ENCODE measurements at places on chromosomes 4 and X.
A peak's percentile ranks its signal among the peaks of the same experiment; 100 is the strongest.

GRCh38 chrX:155148724-155149537 is 67.3 kb upstream of the VBP1 start:
- DNase-seq: peak; percentile 18

- no peak for DNase-seq
These were observed 15.2 kb upstream of the GTPBP6 start for GRCh38 chrX:333611-334311.

DNA sequence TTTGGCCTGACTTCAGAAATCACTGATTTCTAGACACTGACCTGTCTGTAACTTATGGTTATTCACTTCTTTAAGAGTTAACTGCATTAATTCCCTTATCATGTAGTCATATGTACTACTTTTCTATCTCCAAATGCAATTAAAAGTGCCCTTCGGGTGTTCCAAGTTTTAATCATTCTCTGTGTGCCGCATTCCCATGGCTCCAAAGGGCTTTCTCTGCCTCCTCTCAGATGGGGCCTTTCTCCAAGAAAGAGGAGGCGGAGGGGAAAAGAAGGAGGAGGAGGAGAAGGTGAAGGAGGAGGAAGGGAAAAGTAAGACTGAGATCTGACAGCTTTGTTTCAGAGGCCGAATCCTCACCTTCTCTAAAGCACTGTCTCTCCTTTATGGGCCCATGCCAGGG is 325.8 kb downstream of the LDB2 start:
- no peak for DNase-seq

GRCh38 chrX:48090123-48090522 is 18.7 kb upstream of the ZNF630 start:
- no peak for DNase-seq

GRCh38 chr4:86100539-86101215 is 259.2 kb downstream of the MAPK10 start:
- DNase-seq: peak; percentile 27

DNA sequence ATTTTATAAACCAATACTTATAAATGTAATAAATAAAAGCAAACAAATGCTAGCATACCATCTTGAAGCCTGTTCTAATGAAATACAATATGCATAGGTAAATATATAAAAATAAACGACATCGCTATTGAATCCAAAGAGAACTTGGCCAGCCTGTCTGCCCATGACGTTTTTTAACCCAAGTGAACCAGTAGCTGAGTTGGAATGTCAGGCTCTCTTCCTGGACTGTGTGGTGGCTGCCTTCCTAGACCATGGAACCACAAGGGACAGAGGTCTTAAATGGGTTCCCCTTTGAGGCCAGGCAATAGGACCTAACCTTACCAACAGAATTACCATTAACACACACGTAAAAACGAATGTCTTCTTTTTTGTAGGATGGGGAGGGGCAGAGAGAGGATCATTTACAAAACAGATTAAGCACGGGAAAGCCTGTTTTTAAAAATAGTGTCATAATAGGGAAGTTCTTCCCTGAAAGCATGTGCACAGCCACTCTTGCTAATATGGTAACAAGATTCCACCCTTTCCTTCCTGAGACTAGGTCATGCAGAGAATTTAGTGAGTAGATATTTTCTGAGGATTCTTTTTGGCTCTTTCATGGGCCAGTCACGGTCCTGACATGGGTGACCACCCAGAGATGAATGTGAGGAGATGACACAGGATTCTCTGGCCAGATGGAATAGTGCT is 69.4 kb upstream of the ACSL1 start:
- DNase-seq: no peak

GRCh38 chr4:42415281-42415680 is 18.0 kb downstream of the SHISA3 start:
- DNase-seq: no peak

GRCh38 chrX:123570011-123570590 is 162.8 kb downstream of the THOC2 start:
- no peak for DNase-seq

DNA sequence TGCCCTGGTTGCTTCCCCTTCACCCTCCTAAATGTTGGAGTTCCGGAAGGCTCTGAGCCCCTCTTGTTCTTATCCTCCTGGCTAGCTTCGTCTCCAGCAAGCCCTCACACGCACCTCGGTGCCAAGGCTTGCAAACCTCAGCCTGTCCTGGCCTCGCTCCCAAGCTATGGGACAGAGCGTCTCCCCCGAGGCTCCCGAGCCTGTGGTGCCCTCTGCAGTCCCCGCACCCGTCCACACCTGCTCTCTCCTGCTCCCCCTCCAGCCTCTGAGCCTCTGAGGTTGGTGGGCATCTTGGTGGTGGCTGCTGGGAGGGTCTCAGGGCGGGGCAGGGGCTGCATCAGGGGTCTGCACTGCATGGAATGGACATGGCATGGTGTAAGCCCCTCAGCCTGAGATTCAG is 63.2 kb downstream of the TRMT44 start:
- DNase-seq: no peak

DNA sequence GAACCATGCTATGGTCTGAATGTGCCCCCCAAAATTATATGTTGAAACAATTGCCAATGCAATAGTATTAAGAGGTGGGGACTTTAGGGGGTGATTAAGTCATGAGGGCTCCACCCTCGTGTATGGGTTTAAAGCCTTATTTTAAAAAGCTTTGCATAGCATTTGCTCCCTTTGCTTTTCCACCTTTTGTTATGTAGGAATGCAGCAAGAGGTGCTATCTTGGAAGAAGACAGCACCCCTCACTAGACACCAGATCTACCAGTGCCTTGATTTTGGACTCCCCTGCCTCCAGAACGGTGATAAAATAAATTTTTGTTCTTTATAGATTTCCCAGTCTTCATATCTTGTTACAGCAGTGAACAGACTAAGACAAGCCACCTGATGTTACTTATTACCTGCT is 23.3 kb upstream of the NPNT start:
- no peak for DNase-seq

- DNase-seq: no peak
These were observed 104.1 kb downstream of the FSTL5 start for GRCh38 chr4:162059656-162060055.

- no peak for DNase-seq
These were observed 271.2 kb upstream of the SMIM31 start for GRCh38 chr4:164482758-164483157.

- no peak for DNase-seq
These were observed 87.4 kb downstream of the CCDC160 start for GRCh38 chrX:134324359-134324758.

DNA sequence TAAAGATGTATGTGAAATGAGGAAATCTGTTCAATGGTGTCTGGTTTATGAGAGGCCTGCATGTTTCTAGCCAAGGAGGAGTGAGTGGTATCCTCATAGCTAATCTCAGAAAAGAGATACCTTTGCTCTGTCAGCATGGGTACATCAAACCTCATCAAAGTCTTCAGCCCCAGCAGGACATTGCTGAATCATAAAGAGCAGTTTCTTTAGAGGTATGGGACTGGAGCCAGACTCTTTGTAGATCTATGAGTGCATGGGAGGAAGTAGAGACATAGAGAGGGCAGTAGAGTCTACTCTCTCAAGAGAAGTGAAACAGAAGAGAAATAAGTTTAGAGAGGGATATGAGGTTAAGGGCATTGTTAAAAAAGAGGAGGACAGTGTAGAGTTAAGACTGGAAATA is 1950.9 kb downstream of the ARAP2 start:
- no peak for DNase-seq

- no peak for DNase-seq
These were observed 45.4 kb downstream of the ANKRD17 start for GRCh38 chr4:73212982-73213730.

DNA sequence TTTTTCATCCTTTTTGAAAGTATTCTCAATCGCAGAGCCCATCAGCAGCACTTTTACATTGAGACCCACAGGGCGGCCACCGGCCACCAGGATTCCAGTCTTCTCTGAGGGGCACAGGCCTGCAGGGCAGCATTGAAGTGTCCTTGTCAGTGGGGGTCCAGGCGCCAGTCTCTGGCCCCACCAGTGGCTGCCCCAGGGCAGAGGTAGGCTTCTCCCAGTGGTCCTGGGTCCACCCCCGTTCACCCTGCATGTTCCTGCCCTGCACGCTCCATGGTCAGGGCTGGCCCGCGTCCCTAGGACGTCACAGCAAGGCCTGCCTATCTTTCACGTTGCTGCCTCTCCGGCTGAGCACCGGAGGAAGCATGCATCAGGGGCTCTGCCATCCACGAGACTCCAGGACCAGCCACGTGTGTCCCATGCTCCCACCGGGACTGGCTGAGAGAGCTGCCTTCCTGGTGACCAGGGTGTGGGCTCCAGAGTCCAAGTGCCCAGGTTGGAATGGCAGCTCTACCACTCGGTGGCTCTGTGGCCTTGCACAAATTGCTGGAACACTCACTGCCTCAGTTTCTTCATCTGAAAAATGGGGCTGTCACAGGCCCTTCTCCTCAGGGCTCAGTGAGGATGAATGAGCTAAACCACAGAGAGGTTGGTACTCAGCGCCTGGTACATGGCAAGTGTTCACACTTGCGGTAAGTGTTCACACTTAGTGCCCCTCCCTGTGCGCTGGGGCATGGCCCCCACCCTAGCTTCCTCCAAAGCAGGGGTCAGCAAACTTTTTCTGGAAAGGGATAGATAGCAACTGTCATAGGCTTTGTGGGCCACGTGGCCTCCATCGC is 30.7 kb upstream of the JAKMIP1 start:
- no peak for DNase-seq

DNA sequence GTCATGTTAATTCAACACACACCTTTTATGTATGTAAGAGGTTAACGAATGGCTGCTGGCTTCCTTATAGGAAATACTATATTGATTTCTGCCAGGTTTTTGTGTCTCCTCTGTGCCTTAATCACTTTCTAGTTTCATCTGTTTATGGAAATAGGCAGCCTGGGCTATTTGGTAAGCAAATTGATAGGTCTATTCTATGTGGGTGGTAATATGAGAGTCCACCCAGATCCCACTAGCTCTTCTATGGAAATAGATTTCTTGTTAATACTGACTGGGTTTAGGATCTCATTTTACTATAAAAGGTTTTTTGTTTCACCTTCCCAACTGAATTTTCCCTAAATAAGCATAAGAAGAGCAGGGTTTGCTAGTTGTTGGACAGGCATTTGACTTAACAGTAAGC is 4.1 kb downstream of the BMX start:
- DNase-seq: no peak

DNA sequence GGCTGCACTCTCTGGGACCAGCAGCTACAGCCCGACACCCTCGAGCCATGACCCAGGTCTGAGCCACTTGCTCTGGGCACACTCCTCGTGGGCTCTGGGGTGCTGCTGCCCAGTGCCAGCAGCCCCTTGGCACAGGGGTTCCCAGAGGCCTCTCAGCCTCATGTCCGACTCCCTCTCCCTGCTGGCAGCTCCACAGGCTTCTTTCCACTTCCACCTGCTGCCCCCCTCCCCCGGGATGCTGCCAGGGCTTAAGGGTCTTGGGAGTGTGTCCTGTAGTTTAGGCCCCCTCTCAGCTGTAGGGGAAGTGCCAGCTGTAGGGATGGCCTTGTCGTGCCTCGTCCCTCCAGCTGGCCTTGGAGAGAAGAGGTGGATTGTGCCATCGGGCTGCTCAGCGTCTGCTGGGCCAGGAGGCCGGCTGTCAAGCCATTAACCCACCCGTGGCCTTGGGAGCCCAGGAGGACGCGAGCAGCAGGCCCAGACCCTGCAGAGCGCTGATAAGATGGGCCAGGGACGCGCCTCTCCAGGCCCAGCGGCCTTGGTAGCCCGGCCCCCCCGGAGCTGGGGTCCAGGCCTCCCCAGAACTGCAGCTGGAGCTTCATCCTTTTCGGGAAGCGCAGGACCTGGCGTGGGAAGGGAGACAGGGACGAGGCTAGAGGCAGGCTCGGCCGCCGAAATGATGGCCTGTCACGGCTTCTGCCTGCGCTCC is 1.0 kb upstream of the USP27X start:
- peak; percentile 2 for DNase-seq

DNA sequence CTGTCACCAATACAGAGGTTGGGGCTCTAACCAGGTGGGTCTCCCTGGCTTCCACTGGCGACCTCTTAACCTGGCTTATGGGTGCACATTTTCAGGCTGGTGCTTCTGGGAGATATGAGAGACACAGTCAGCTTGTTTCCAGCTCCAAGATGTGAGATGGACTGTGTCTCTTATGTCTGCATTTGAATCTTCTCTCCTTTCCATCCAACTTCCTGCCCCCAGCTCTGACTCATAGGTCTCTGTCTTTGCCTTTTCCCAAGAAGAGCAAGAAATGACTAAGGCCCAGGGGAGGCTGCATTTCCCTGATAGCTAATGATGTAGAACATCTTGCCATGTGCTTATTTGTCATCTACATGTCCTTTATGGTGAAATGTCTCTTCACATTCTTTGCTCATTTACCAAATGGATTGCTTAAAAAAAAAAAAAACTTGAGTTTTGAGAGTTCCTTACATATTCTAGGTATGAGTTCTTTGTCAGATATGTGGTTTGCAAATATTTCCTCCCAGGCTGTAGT is 3.2 kb upstream of the UXT start:
- DNase-seq: peak; percentile 97

DNA sequence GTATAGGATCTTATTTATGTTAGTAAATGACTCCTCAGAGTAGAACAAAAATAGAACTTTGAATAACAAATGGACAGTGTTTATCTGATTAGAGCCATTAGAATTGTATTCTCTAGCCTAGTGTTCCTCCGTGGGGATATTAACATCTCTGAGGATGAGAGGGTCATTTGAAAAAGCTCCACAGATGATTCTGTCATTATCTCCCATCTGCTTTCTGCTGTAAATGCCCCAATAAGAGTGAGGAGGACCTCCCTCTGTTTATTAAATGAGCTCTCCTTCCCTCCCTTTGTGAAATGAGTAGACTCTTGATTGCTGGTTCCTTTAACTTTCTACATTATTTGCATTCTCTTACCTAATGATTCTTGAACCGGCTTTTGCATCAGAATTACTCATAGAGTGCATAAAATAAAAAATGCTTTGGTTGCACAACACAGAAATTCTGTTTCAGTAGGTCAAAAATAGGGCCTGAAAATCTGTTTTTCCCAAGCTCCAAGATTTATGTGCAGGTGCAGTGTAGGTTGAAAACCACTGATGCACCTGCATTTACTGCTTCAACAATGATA is 18.0 kb downstream of the GC start:
- DNase-seq: no peak

DNA sequence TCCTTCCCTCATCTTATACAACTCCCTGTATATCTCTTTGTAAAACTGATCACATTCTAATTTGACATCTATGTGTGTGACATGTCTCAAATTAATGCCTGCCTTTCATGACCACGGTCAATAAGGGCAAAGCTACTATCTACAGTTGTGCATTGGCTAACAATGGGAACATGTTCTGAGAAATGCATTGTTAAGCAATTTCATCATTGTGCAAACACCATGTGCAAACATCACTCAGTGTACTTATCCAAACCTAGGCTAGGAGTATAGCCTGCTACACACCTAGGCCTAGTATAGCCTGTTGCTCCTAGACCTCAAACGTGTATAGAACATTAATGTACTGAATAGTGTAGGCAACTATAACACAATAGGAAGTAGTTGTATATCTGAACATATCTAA is 95.0 kb downstream of the BANK1 start:
- no peak for DNase-seq

- peak; percentile 48 for DNase-seq
These were observed 23.4 kb downstream of the DHX15 start for GRCh38 chr4:24560868-24561368.

Data from AG10803 (cell line).